ENCODE measurements at places on chromosomes 7 and 10.

DNA sequence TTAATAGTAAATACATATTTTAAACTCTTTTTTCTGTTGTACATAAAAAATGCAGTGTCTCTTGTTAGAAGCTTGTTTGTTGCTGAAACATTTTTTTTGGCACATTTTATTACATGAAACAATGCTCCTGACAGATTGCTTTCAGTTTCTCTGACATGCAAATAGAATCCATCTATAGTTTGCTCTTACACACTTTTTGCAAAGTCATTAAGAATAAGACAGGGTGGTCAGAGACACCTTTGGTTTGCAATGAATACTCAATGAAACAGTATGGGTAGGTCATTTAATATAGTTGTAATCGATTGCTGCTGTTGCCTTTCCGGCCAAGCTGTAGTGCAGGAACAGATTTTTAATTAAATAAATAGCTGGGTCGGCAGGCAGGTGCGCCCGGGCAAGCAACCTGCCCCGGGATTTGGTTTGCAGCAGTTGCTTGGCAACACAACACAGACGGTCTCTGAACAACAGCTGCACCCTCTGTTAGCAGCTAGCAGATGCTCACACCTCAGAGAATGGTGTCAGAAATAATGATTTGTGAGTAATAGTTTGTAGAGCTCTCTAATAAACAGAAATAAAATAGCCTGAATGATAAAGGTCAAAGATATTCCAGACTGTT, 115.7 kb upstream of the CACNA2D1 start:
- DNase-seq: no peak

DNA sequence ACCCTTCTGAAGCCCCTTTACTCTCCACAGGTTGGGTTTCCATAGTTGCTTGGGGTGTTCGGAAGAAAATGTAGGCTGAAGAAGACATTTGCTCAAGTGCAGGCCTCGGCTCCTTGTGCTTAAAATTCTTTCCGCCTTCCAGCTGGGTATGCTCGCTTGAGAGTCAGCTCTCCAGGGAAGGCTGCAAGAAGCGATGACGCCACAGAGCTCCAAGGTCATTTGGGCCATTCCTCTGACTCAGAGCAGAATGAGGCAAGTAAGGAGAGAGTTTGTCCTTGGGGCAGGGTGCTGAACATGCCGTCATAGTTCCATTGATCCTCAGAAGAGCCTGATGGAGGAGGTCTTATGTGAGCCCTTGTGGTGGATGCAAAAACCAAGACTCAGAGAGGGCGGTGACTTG, 27.4 kb upstream of the HSPA12A start:
- DNase-seq: no peak

DNA sequence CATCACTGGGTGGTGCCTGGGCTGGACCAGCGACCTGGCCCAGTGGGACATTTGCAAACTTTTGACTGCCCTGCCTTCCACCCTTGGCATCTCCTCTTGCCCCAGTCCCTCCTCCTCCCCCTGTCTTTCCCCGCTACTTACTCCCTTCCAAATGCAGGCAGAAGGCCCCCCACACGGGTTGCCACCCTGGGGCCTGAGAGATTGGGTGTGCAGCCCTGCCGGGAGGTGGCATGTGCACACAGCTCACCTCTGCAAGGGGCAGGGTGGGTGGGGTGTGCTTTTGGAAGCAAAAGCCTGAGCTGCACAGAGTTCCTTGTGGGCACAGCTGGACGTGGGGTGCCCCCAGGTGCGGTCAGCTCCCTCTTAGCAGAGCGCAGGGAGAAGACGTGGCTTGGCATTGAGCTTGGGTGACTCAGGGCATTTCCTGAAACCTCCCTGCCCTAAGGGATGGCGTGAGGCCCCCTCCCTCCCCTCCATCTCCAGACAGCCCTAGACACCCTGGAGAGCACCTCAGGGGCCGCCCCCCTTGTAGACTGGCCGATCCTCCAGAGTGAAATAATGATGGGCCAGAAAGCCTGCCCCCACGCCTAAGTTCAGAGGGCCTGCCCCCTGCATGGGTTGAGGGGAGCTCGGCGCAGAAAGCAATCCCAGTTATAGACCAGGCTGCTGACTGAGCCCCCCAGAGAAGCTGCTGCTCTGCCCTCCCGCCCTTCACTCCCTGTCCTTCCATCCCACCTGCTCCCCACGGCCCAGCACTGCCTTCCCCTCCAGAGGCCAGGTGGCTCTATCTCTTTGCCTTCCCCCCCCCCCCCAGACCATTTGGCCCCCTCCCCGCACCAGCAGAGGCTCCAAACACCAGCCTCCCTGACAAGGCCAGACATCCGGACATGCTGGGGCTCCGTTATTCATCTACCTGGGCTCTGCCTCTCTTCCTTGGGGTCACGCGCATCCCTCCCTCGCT, 2.3 kb upstream of the SHH start:
- no peak for DNase-seq

GRCh38 chr10:12909836-12910185, 91.7 kb downstream of the CCDC3 start:
- no peak for DNase-seq

DNA sequence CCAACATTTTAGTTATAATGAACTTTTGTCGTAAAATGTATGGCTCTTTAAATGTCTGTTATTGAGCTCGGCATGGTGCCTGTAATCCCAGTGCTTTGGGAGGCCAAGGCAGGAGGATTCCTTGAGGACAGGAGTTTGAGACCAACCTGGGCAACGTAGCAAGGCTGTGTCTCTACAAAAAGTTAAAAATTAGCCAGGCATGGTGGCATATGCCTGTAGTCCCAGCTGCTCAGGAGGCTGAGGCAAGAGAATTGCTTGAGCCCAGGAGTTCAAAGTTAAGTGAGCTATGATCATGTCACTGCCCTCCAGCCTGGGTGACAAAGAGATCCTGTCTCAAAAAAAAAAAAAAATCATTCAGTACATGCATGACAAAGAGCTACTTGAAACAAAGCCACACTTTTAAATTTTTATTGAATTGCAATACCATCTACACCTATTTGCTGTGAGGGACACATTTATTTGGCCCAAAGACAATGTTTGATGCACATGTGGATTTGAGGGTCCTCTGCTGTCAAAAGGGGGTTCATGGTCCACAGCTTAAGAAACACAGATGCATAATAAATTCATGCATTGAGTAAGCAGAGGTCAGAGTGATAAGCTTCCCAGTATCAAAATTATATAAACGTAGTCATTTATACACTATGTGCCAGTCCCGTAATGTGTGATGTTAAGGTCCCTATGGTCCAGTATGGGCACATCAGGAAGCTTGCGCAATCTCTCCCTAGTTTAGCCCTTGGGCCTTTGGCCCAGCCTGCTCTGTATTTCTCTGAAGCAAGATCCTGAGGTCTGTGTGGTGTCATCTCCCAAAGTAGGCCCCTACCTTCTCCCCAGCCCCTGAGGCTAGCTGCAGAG, 4.4 kb upstream of the MALSU1 start:
- no peak for DNase-seq

DNA sequence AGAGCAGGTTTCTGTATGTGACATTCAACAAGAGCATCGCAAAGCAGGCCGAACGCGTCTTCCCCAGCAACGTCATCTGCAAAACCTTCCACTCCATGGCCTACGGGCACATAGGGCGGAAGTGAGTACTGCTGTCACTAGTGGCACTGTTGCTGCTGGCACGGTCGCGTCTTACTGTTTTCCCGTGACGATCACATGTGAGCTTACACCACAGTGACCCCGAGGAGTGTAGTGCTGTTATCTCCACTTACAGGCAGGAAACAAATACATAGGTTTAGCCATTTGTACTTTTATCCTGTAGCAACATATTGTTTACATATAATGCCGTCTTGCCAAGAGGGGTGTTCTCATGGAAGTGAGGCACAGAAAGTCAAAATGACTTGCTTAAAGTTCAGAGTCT, 25.4 kb downstream of the FBH1 start:
- DNase-seq: no peak

GRCh38 chr7:106068986-106069385, 43.1 kb downstream of the SYPL1 start:
- DNase-seq: no peak

DNA sequence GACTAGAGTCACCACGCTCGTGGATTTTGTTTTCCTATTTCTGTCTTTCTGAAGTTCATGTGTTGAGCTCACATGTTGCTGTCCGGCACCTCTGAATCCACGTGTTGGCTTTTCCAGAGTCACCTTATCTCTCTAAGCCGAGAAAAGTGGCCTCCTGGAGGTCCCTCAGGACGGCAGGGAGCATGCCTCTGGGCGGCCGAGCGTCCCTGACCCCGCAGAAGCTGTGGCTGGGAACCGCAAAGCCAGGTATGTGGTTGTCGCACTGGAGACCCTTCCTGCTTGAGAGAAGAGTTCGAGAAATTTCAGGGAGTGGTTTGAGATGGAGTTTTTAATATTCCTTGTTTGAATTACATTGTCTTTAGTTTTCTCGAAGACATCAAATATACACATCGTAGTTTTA, 12.6 kb downstream of the IQCE start:
- no peak for DNase-seq

- no peak for DNase-seq
These were observed 12.3 kb downstream of the STAMBPL1 start for GRCh38 chr10:88892222-88892967.

GRCh38 chr7:121303422-121304101, 25.2 kb upstream of the WNT16 start:
- DNase-seq: no peak

DNA sequence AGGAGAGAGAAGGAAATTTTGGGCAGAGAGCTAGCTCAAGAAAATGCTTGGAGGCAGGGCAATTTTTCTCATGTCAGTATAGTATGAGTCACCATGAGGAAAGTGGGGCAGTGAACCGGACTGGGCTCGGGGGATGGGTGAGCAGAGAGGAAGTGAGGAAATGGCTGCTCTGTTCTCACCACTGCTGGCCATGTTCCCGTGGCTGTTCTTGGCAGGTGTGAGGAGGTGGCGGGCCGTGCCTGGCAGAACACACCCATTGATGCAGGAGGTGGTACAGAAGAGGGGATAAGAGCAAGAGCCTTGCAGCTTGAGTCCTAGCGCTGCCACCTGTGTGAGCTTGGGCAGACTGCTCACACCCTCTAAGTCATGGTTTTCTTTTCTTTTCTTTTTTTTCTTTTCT, 304.4 kb upstream of the LYZL1 start:
- no peak for DNase-seq

- no peak for DNase-seq
These were observed 34.7 kb downstream of the WAPL start for GRCh38 chr10:86486856-86487255.

GRCh38 chr7:138127996-138128395, 51.7 kb downstream of the AKR1D1 start:
- no peak for DNase-seq

- no peak for DNase-seq
These were observed 100.3 kb downstream of the STRA8 start for GRCh38 chr7:135333946-135334345.

Data from stimulated activated CD8-positive, alpha-beta memory T cell treated with anti-CD3 and anti-CD28 coated beads, Interleukin-4, amount 100 ng/mL, for 4 hours (primary cell).